ENCODE measurements at places on chromosomes 1 and 21.

DNA sequence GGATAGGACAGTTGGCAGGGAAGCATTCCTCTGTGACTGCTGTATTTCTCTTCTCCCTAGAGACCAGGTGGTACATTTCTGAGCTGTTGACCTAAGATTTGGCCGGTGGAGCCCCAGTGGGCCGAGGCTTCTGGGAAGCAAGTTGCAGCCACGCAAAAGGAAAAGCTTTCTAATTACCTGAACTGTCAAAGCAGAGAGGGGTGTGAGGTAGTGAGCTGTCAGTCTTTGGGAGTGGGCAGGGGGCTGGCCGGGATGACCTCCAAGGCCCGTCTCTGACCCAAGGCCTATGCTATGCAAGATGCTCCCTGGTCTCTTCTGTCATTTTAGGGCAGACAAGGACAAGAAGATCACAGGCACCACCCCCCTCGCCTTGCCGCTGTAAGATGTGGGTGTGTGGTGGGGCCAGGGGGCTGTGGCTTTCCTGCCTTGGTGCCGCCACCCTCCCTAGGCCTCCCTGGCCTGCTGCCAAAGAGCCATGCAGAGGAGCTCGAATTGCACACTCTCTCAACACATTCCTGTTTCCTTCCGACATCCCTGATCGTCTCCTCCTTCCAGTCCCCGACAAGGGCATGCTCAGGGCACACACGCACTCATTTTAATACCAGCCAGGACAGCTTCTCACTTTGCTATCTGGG, 7.7 kb downstream of the PADI1 start:
- peak; percentile 88 for DNase-seq

DNA sequence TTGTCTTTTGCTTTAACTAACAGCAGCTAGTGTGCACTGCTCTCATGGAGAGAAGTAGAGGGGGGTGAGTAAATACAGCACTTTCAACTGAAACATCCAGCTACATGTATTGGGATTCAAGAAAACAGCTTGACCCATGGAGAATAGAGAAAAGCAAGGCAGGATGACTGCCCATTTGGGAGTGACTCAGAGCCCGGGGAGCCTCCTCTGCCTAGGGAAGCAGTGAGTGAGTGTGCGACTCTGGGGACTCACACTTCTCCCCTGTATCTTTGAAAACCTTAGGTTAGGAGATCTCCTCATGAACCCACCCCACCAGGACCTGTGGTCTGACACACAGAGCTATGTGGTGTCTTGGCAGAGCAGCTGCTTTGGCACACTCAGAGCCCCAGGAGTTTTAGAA, 82.0 kb upstream of the PTGFR start:
- DNase-seq, result peak; percentile 47

GRCh38 chr1:201851949-201852348, 23.0 kb downstream of the IPO9 start:
- no peak for DNase-seq

DNA sequence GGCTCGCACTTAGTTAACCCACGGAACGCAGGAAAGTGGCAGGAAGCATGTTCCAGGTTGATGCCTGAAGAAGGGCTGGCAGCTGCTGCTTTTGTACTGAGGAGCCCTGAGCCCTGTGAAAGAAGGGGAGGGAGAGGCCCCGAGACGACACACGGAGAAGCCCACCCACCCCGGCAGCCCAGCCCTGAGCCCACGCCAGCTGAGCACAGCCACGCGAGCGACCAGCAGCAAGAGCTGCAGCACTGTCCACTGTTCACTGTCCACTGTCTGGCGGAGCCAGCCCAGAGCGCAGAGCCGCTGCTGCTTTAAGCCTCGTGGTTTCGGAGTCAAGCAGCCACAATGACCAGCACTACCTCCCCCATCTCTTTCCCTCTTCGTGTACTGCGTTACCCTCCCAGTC, 5.3 kb downstream of the LRRC47 start:
- no peak for DNase-seq

DNA sequence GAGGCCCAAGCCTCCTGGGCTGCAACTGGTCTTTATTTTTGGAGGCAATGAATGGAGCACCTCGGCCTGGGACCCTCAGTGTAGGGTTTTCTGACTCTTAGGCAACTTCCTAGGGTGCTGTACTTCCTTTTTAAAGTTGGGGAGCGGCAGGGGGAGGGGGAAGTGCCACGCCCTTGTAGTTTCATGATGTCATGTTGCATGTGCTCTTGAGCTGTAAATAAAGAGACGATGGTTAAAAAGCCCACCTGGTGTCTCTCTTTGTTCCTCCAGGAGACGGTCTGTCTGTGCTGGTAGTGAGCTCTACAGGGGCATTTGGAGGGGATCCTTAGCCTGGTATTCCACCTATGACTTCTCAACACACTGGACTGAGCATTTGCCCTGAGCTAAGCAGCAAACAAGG, 10.3 kb upstream of the AGTRAP start:
- DNase-seq, result no peak

GRCh38 chr1:43522431-43522775, 8.3 kb upstream of the PTPRF start:
- DNase-seq, result no peak

DNA sequence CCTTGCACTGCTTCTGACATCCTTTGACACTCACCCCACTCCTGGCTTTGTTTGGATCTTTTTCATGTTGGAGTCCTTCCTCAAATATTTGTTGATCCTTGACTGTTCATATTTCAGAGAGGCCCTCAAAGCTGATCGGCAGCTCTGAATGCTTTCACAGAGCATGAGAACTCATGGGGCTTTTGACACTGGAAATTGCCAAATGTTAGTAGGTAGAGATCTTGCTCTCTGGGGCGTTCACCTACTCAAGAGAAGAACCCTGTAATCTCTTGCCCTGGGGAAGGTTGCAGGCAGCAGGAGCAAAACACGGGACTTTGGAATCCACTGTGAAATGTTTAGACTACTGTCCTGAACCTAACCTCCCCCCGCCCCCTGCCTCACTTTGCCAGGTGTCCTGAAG, 67.4 kb upstream of the STUM start:
- DNase-seq, result no peak

- DNase-seq, result no peak
Measured at GRCh38 chr1:234140388-234140787, 232.9 kb upstream of the COA6 start.

GRCh38 chr21:42524341-42525028, 10.8 kb downstream of the SLC37A1 start:
- DNase-seq, result peak; percentile 27

Measured in fibroblast of skin of abdomen (primary cell).